ENCODE measurements at places on chromosomes 12 and 14.

GRCh38 chr12:57276935-57277563 is 26.1 kb upstream of the STAC3 start:
- peak; percentile 5 for DNase-seq

DNA sequence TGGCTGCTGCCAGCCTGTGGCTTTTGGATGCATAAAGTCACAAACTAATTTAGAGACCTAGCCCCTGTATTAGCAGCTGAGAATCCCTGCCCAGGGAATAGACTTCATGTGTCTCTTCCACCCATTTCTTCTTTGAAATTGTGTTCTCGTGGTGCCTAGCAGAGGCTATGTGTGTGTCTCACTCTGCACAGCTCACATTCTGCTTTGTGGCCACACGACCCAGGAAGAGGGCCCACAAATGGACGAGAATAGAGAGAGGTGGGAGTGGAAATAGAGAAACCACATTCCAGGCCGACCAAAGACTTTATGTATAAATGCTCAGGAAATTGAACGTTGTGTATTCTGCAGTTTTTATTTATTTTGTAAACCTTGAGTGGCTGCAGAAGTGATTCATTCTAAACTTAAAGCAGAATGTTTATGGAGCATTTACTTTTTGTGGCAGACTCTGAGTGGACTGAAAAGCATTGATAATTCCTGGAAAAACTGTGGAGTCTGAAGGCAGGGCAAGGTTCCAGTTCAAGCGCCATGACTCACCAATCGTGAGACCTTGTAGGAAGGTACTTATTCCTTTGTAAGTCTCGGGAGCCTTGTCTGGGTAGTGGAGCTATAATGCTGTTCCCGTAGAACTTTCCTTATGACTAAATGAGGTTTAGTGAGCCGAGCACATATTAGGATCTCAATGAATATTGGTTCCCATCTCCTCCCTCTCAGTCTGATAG is 9.1 kb downstream of the B4GALNT3 start:
- DNase-seq = no peak

- no peak for DNase-seq
Measured at GRCh38 chr14:100732766-100733100, 6.0 kb downstream of the DLK1 start.

DNA sequence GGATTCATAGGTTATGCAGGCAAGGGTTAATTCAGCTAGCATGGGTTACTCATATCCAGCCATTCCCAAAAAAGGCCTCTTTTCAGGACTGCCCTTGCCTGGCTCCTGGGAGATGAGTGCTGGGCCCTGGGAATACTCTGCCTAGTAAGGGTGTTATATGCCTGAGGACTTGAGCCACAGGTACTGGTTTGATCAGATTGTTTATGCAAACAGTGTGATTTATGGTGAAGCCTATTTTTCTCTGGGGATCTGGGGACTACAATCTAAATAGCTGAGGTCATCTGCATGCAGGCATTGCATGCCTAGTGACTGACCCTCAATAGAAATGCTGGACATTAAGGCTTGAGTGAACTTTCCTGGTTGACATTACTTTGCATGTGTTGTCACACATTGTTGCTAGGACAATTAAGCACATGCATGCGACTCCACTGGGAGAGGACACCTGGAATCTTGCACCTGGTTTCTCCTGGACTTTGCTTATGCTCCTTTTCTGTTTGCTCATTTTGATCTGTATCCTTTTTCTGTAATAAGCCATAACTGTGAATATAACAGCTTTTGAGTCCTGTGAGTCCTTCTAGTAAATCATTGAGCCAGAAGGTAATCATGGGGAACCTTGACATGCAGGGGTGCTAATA is 73.0 kb downstream of the RAD51B start:
- DNase-seq = no peak

GRCh38 chr14:36664322-36665193 is 2.9 kb downstream of the PAX9 start:
- DNase-seq = no peak

DNA sequence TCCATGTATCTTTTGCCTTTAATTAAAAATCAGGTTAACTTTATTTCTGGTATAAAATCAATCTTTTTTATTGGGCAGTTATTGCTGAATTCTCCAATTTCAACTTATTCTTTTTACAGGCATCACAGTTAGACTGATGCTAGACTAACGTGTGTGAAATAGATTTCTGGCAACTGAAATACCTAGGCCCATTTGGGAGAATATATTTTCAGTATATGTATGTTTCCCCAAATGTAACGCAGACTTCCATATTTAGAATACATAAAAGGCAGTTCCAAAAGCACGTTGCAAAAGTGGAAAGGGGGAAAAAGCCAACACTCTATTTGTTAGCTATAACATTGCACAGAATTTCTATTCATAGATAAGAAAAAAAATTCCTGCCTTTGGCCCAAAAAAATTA is 297.0 kb downstream of the ATP23 start:
- DNase-seq = no peak

- DNase-seq = no peak
Measured at GRCh38 chr14:80627745-80628144, 313.8 kb downstream of the CEP128 start.

DNA sequence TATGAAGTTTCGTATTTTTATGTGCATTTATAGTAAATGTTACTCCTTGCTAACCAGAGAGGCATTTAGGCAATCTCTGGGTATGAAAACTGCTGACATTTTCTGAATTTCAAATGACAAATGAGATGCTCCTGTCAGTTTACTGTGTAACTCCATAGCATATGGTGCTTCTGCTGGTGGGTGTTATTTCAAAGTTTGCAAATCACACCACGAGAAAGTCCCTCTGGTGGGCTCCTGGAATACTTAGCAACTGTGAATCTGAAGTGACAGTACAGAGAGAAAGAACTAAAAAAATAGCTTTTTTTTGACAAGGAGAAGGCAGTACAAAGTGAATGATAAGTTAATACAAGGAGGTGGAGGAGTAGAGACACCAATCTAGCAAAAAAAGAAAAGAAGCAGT is 161.5 kb downstream of the DERA start:
- DNase-seq = no peak

- DNase-seq = peak; percentile 45
Measured at GRCh38 chr14:102516531-102517391, 7.2 kb upstream of the ANKRD9 start.

DNA sequence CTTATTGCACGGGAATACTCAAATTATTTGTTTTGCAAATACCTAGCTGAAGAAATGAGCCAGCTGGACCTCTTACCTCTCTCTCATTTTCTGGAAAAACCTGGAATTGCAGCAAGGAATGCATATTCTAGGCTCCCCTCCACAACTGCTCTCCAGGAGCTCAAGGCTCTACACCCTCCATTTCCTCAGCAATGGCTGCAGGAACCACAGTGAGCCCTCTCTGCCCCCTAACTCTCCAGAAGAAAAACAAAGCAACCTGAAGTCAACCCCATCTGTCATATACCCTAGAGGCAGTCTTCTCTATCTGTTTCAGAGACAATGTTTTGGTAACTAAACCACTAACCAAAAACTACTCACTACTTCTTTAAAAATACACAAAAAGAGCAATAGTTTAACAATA is 221.6 kb downstream of the SLC25A21 start:
- DNase-seq = no peak

DNA sequence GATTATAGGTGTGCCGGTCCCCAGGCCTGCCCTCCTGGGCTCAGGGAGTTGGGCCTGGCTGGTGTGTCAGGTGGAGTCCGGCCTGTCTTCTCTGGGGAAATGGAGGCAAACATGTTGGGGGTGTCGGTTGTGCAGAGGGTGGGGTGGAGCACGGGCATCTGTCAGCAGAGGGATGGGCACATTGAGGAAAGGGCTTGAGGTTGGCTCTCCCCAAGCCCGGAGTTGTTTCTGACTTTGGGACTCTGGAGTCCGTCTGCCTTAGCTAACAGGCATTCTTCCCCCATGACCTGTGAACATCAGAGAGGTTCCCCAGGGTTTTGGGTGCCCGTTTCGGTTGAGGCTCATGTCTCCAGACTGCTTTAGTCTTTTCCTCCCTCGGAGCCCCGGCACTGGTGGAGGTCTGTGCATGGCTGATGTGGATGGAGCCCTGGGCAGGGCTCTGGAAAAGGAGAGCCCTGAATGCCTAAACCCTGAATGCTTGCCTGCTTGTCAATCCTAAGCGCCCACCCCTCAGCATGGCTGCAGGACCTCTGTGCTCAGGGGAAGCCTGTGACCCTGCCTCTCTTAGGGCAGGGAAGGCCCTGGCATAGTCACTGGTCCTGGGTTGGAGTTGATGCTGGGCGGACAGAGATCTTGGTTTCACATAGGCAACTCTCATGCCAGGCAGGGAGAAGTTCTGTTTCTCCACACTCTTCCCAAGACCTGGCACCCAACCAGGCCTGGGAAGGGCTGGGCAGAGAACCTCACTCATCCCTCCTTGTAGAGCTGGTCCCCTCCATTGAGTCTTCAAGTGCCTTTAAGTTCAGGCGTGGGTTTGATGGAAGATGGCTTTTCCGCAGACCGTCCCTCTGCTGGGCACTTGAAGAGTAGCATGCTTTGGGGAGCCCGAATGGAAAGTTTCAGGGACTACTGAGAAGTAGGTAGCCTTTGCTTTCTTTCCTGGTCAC is 12.9 kb downstream of the NYNRIN start:
- no peak for DNase-seq

- DNase-seq = no peak
Measured at GRCh38 chr14:68137704-68138619, 318.4 kb downstream of the RAD51B start.

DNA sequence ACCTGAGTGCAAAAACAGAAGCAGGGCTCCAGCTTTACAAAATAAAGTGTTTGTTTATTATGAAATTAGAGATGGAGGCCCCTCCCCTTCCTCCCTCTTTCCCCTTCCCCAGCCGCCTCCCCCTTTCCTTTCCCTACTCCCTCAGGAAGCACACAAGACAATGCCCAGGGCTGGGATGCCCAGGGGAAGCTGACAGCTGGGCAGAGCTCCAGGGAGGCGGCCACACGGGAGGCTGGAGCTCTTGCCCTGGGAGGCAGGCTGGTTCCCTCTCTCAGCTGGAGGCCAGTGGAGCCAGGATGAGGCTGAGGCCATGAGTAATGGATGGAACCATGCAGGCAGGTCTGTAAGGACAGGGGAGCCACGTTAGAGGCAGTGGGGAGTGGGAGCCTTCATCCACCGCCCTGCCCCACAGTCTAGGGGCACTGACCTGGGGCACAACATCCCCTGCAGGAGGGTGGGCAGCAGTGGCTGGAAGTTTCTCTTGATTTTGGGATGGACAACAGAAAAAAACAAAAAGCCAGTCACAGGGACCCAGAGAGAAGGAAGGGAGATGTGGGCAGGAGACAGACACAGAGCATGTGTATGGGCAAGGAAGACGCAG is 5.1 kb downstream of the PSMB11 start:
- DNase-seq = no peak

DNA sequence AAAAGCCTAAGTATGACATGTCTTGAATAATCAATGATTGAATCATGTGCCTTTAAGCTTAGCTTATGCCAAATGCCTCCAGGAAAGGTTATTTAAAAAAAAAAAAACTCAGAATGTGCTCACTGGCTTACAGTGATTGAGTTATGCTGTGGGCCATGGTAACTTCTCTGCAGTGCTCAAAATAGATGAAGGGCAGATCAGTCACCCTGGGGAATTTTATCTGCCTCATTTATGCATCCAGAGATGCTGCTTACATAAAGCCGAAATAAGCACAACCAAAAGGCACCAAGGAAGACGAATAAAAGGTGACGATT is 118.7 kb upstream of the MDM1 start:
- DNase-seq = no peak

GRCh38 chr14:53670701-53671100 is 285.9 kb downstream of the BMP4 start:
- no peak for DNase-seq

GRCh38 chr12:127150956-127151355 is 1116.0 kb upstream of the TMEM132C start:
- DNase-seq = no peak

- no peak for DNase-seq
Measured at GRCh38 chr12:54932691-54933090, 51.9 kb downstream of the TESPA1 start.

DNA sequence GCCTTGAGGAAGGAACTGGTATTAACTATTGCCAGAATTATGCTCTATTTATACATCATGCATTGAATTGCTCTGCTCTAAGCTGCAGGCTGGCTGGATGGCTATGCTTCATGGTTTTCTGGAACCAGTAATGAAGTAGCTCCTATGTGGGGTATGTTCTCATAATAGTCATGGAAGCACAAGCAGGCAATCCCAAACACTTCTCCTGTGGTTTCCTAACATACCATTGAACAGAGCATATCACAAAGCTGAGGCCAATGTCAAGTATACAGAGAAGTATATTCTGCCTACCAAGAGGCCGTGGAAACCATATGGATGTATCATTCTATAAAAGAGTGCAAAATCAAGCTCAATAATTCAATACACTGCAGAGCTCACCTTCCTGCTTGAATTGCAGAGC is 1752.4 kb upstream of the FLRT2 start:
- DNase-seq = no peak

- DNase-seq = no peak
Measured at GRCh38 chr14:80378084-80378690, 166.9 kb upstream of the DIO2 start.

DNA sequence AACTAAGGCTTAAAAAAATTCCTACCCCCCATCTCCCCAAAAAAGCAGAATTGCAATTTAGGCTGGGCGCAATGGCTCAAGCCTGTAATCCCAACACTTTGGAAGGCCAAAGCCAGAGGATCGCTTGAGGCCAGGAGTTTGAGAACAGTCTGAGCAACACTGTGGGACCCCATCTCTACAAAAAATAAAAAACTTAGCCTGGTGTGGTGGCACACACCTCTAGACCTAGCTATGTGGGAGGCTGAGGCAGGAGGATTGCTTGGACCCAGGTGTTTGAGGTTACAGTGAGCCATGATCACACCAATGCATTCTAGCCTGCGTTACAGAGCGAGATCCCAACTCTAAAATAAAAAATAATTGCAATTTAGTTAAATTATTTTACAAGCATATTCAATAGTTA is 54.1 kb downstream of the CPM start:
- DNase-seq = no peak

DNA sequence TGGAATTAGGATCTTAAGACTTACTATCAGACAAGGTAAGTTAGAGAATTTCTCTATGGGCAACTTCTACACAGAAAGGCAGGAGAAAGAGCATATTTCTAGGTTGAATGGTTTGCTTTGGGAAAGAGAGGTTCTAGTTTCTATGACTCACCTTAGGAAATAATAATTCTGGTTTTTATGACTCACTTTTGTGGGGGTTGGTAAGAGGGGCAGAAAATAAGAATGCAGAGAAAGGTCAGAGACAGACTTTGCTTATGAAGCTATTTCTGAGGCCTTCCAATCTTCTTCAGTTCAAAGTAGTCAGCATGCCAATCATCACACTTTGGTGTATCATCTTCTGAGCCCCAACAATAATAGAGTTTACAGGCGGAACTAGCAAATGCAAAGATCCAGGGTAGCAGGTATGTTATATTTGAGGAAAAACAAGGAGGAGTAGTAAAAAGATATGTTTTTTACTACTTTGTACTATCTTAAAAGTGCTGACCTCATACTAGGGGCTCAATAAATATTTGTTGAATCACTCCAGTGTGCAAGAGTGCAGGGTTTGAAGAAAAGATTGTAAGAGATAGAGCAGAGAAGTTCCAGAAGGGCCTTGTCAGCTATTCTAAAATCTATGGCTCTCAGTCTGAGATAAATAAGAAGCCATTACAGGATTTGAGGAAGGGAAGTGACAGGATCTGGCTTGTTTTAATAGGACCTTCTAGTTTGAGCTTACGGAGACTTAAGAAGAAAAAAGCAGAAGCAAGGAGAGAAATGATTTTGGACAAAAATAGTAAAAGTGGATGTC is 56.7 kb upstream of the LRFN5 start:
- DNase-seq = no peak

Data from activated CD4-positive, alpha-beta T cell treated with anti-CD3 and anti-CD28 coated beads for 4 hours (primary cell).